ENCODE measurements at places on chromosomes 2 and 18.

DNA sequence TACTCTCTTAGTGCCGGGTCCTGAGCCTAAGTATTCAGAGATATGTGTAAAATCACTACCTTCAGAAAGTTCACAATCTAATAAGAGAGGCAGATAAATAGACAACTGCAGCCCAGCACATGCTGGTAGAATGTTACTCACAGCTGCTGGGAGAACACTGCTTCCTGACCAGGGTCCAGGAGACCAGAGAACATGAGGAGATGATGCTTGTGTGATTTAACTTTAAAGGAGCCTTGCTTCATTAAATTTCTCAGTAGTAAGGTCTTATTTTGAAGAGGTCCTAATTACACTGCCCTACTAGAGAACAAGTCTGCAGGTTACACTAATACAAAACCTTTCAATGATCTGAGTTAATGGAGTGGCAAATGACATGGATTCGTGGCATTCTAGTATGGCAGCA is 209.9 kb upstream of the TRIB2 start:
- DNase-seq = no peak
- no peaks in the 10 kb centered on the region for H3K4me1 ChIP-seq
- H3K36me3 ChIP-seq = no peaks in the 10 kb centered on the region
- no peak overlapping the region for H3K4me3 ChIP-seq
- no peak overlapping the region for H3K27ac ChIP-seq

DNA sequence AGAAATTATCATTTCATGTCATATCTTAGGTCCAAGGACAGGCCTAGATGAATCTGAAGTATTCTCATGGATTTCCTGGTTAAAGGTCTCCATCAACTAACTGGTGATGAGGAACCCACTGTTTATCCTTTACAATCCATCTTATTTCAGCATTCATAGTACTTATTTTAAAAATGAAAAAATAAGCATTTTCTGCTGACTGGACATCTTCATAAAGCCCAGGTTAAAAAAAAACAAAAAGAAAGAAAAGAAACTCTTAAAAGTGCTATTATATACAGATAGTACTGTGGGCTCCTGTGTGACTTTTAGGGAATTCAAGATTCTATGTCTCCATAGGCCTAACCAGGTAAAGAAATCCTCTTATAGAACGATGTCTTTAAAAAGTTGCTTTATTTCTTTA is 7.1 kb downstream of the ERBB4 start:
- H3K27ac ChIP-seq = no peak overlapping the region
- no peaks in the 10 kb centered on the region for H3K4me1 ChIP-seq
- no peak for DNase-seq

DNA sequence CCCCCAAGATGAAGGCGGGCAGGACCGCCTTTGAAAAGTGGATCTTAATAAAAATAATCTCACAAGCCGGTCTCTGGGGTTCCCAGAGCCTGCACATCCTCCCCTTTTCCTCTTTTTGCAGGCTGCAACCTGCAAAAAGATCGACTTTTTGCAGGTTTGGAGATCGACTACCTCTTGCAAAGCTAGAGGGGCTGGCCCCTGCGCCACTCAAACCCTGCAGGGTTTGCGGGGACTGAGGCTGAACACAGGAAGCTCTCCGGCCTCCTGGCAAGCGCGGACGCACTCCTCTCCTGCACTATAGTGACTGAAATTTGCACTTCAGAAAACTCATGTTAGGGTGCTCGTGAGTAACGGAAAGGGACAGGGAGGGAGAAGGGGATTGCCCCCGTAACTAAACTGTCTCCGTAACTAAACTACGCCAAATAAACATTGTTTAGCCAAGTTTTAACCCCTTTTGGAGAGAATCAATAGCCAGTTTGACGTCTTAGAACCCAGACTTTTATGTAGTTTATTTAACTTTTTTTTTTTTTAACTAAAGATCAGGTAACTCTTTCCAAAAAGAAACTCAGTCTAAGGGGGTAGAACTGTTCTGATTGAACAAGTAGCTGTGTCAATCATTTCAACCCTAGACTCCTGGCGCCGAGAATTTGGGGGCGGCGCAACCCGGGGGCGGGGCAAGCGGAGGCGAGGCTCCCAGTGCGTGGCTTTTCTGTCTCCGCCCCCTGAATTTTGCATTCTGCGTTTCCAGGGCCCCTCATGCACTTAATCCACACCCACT is 2.5 kb downstream of the IGFBP5 start:
- H3K4me3 ChIP-seq = peak overlapping the region; percentile 69
- H3K4me1 ChIP-seq = no peaks in the 10 kb centered on the region
- peaks cover 8% of the 10 kb centered on the region for H3K27me3 ChIP-seq

- no peaks in the 10 kb centered on the region for H3K27me3 ChIP-seq
- H3K27ac ChIP-seq = no peak overlapping the region
- H3K4me1 ChIP-seq = no peaks in the 10 kb centered on the region
- no peak for DNase-seq
These were observed 75.6 kb upstream of the TTN start for GRCh38 chr2:178882666-178883440.

GRCh38 chr18:36128907-36129299 is 237 bp downstream of the SLC39A6 start:
- DNase-seq = no peak
- peak overlapping the region; percentile 84 for H3K4me3 ChIP-seq
- no peaks in the 10 kb centered on the region for H3K4me1 ChIP-seq
- peaks cover 11% of the 10 kb centered on the region for H3K36me3 ChIP-seq
- H3K27me3 ChIP-seq = no peaks in the 10 kb centered on the region

DNA sequence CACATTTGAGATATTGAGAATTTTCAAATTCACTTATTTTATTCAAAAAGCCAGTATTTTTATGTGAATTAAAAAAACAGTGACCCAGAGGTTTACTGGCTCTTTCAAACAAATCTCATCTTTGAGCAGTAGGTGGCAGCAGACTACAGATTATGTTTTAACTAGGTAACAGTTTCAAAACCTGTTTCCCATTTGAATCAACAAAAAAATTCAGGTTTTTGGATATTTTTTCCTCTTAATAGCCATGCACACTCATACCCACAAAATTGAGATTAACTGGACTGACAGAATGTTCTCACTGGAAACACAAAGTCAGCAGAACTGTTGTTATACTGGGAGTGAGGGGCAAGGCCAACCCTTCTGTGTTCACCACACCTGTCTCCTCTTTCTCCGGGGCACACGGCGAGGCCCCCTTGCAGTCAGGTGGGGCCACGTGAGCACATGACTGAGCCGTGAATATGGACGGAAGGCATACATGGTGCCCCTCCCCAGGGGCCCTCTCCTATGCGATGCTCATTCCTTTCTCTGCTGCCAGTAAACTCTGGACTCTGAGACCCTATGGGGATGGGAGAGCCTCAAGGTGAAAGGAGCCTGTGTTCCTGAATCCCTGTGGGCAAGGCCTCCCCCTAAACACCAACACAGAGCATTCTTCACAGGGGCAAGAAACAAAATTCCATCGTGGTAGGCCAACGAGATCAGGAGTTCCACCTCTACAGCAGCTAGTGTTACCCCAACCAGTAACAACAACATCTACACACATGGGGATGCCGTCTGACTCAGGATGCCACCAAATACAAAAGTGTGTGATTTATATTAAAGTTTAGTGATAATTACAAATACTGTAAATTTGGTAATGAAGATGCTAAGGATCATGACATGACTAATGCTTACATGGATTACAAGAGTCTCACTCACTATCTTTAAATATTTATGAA is 80.4 kb downstream of the LPIN2 start:
- peaks cover 62% of the 10 kb centered on the region for H3K36me3 ChIP-seq
- no peak overlapping the region for H3K4me3 ChIP-seq
- peak overlapping the region; percentile 20 for H3K27ac ChIP-seq
- DNase-seq = peak; percentile 92
